ENCODE measurements at places on chromosomes 3 and 15. TPM values are rescaled to one million over a fixed set of nuclear protein-coding genes. Genes with fewer than 3 reads are reported as not detected.

Gene CCDC39
- total RNA-seq = not detected

GRCh38 chr3:121855555-121855954 is 20.5 kb downstream of the EAF2 start:
- no peaks in the 10 kb centered on the region for H3K27me3 ChIP-seq
- no peaks in the 10 kb centered on the region for H3K36me3 ChIP-seq
- H3K4me1 ChIP-seq = no peaks in the 10 kb centered on the region
- H3K4me3 ChIP-seq = no peak overlapping the region

- H3K4me1 ChIP-seq = no peaks in the 10 kb centered on the region
- H3K4me3 ChIP-seq = no peak overlapping the region
- H3K27me3 ChIP-seq = no peaks in the 10 kb centered on the region
- H3K27ac ChIP-seq = no peak overlapping the region
- peaks cover 33% of the 10 kb centered on the region for H3K36me3 ChIP-seq
These were observed 28.5 kb downstream of the ACKR4 start for GRCh38 chr3:132625613-132626012.

DNA sequence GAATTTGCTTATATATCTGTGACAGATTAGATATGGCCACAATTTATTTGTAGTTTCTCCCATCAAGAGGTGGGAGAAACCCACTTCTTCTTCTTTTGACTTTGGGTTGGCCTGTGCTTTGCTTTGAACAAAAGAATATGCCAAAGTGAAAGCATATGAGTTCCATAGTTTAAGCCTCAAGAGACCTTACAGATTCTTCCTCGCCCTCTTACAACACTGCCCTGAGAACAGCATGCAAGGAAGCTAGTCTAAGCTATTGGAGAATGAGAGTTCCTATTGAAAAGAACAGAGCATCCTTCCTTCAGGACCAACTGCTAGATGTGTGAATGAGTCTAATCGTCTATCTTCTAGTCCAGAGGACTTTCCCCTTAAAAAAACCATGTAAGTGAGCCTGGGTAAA is 394.8 kb downstream of the TUSC7 start:
- H3K27me3 ChIP-seq = no peaks in the 10 kb centered on the region
- no peak overlapping the region for H3K27ac ChIP-seq
- DNase-seq = no peak
- H3K4me1 ChIP-seq = no peaks in the 10 kb centered on the region
- no peaks in the 10 kb centered on the region for H3K36me3 ChIP-seq

- H3K4me3 ChIP-seq = no peak overlapping the region
- H3K36me3 ChIP-seq = no peaks in the 10 kb centered on the region
- peaks cover 9% of the 10 kb centered on the region for H3K4me1 ChIP-seq
- H3K27me3 ChIP-seq = no peaks in the 10 kb centered on the region
These were observed 74.9 kb downstream of the DAPK2 start for GRCh38 chr15:63971427-63971805.

Gene MLH1
- total RNA-seq = 70.8 TPM

Gene CACNA2D3
- not detected for total RNA-seq

GRCh38 chr3:16148783-16149182 is 25.7 kb upstream of the GALNT15 start:
- no peaks in the 10 kb centered on the region for H3K27me3 ChIP-seq
- no peak for DNase-seq
- no peaks in the 10 kb centered on the region for H3K4me1 ChIP-seq
- H3K36me3 ChIP-seq = no peaks in the 10 kb centered on the region
- H3K27ac ChIP-seq = no peak overlapping the region

GRCh38 chr15:67076147-67076843 is 10.9 kb downstream of the SMAD3 start:
- no peaks in the 10 kb centered on the region for H3K27me3 ChIP-seq
- peaks cover 23% of the 10 kb centered on the region for H3K36me3 ChIP-seq
- no peak overlapping the region for H3K27ac ChIP-seq
- H3K4me1 ChIP-seq = peaks cover 99% of the 10 kb centered on the region
- H3K4me3 ChIP-seq = no peak overlapping the region

DNA sequence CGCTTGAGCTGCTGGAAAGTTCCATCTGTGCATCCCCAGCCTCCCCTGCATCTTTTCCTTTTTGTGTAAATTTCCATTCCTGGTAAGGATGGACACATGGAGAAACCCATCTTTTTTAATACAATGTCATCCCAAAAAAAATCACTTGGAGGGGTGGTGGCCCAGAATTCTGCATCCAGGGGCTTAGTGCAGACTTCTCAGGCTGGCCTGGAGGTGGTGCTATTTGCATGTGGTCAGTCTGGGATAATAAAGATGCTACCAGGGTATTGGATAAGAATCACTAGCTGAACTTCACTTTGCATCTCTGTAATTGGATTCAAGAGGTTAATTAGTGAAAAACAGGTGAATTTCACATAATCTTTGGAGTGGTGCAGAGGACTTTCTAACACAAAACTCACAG is 1.8 kb upstream of the ZSCAN2 start:
- H3K27ac ChIP-seq = no peak overlapping the region
- H3K27me3 ChIP-seq = no peaks in the 10 kb centered on the region
- H3K4me3 ChIP-seq = no peak overlapping the region
- DNase-seq = peak; percentile 65
- H3K4me1 ChIP-seq = peaks cover 60% of the 10 kb centered on the region
- H3K36me3 ChIP-seq = no peaks in the 10 kb centered on the region

DNA sequence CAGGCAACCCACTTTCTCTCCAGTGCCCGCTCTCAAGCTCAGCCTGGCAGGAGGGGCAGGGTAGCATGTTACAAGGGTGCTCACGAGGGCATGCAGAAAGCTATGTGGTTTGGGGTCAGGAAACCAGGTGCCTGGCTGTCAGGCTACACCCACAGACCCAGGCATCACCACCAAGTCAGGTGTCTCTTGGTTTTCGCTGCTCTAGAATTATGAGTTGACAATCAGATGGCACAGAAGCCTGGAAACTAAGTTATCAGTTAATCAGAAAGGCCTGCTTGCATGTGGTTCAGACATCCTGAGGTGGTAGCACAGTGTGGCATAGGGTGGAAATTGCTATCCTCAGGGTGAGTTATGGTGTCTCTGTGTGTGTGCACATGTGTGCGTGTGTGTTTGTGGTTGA is 16.2 kb upstream of the CCR9 start:
- H3K36me3 ChIP-seq = no peaks in the 10 kb centered on the region
- no peak overlapping the region for H3K27ac ChIP-seq
- DNase-seq = no peak
- no peaks in the 10 kb centered on the region for H3K27me3 ChIP-seq
- peaks cover 10% of the 10 kb centered on the region for H3K4me1 ChIP-seq

Gene AGBL1
- total RNA-seq = not detected
